ENCODE measurements at places on chromosomes 6 and 20.

DNA sequence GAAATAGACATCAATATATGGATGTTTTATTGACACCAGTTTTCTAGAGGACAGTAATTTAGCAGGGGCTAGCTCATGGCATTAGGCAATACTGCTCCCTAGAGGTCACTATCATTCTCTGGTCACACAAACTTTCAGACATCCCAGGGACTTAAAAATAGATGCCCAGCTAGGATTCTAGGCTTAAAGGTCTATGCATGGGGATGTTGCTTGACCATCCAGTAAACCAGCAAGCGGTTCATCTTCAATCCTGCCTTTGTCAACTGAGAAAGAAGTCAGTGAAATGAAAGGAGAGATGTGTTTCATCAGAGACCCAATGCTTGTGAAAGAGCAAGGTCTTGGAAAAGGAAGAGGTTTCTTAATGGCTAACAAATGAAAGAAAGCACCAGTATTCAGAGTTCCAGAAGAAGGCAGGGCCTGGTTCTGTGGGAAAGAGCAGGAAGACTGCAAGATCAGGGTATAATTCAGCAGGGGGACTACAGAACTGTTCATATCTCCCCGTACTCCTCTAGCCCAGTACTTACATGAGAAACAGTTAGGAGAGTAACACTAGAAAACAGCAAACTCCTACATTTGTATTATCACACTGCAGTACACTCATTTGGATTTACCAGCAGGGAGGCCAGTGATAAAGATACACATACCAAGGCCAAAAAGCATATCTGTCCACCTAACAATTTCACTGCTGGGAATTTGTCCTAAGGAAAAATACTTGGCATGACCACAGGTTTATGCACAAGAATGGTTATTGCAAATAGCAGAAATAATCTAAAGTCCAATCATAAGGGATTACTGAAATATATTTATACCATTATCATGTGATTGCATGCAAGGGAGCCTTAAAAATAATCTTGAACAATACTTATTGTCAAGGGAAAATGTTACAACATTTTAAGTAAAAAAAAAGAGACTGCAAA is 151.4 kb upstream of the LAMA2 start:
- DNase-seq = peak; percentile 15

- DNase-seq = no peak
Measured at GRCh38 chr20:37988306-37988954, 44.8 kb downstream of the TTI1 start.

GRCh38 chr6:75349262-75349984 is 64.8 kb upstream of the TMEM30A start:
- no peak for DNase-seq

GRCh38 chr6:28522594-28523240 is 3.0 kb upstream of the GPX5 start:
- DNase-seq = no peak

DNA sequence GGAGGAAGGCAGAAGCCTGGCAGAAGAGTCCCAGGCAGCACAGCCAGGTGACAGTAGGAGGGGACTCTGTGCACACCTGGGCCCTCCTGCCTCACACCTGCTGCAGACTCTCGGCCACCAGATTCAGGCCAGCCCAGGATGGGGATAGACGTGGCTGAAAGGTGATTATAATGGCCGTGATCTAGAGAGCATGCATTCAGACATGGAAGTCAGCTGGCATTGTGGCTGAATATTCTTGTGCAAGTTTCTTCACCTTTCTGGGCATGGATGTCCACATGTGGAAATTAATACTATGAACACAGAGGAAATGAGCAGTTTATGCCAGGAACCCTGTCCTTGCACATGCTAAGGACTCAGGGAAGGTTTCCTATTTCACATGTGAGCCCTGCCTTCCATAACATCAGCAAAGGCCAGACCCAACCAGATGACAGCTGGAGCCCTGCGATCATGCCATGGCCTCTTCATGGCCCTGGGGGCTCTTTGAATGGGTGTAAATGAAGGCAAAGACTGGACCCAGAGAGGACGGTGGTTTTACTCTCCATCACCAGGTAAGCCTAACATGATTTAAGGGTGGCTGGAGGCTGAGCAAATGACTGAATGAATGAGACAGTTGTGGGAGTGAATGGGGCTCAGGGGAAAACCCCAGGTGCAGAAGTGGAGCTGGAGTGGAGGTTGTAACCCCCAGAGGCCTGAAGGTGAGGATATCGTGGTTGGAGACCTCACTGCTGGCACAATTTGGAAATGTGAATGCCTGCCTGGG is 2.7 kb upstream of the RAET1L start:
- no peak for DNase-seq

GRCh38 chr20:58328836-58329235 is 19.3 kb downstream of the RAB22A start:
- no peak for DNase-seq

- DNase-seq = no peak
Measured at GRCh38 chr6:134954272-134955000, 4.5 kb upstream of the ALDH8A1 start.

- DNase-seq = no peak
Measured at GRCh38 chr6:152716322-152716721, 18.6 kb downstream of the MYCT1 start.

DNA sequence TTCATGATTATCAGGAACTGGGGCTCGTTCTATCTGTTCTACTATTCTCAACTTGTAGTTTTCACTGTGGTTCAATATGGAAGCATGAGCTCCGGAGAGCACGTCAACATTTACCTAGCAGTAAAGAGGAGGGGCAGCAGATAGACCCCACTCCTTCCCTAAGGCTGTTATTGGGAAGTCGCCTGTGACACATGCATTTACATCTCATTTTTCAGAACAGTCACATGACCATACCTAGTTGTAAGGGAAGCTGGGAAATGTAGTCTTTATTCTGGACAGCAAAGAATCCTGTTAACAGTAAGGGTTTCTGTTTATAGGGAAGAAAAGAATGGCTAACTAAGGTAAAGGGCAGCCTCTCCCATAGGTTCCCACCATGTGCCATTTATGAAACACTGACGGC is 158.3 kb downstream of the ZFP64 start:
- no peak for DNase-seq

GRCh38 chr6:90874931-90875330 is 288.1 kb upstream of the MAP3K7 start:
- no peak for DNase-seq

DNA sequence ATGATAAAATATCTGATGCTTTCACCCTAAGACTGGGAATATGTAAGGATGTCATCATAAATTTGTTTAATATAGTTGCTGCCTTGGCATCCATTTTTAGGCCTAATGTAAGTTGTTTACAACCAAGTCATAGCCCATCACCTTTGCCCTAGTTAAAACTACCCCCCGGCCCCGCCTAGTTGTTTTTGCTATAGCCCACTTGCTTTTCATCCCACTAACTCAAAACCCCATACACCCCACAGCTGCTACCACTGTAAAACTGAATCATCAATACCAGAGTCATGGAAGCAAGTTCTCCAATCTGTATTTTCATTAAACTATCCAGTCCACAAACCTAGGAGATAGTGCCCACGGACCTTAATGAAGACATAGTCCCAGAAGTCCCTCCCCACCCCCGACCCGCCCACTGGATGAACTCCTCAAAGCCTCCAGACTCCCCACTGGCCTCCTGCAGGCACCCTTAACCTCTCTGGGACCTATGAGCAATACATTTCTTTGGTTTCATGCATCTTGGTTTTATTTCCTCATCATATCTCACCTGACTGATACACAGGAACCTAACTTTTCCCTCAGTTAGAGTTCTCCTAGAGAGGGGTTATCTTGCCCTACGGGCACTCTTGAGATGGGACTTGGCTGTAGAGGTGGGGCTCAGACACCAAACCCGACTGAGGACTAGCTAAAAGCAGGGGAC is 12.5 kb upstream of the ZDHHC14 start:
- no peak for DNase-seq

DNA sequence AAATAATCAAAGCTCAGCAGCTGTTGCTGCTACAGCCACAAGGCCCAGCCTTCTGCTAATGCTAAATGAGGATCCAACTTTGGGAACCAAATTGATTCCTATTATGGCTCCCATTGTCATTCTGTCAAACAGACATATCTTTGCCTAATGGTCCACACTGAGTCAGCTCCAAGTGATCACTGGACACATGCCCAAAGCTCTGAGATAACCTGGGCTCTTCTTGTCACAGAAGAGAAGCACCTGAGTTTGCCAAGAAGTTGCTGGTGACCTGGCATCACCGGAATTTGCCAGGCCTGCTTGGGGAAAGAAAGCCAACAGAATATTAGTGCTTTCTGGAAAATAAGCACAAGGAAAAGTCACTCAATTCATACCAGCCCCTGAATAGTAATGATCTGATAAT is 5.8 kb downstream of the TNFRSF21 start:
- DNase-seq = no peak

GRCh38 chr20:18056174-18057100 is 1.3 kb downstream of the OVOL2 start:
- DNase-seq = no peak

GRCh38 chr6:32991972-32992371 is 17.4 kb downstream of the HLA-DOA start:
- no peak for DNase-seq

DNA sequence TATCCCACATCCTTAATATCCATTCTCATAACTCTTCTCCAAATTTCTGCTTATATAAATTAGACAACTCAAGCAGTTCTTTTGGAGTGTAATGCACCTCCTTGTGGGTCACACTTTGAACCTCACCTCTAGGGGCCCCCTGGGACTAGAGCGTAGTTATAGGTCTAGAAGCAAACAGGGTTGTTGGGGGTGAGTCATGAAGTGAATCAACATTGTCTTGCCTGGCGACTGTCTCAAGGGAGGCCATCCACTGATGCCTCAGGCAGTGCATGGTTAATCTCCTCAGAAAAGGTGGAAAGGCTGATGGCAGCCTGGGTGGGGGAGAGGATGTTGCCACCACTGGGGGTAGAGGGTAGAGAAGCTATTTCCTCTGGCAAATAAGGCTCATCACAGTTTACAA is 129.1 kb downstream of the TNFRSF21 start:
- DNase-seq = peak; percentile 57

- no peak for DNase-seq
Measured at GRCh38 chr6:33633084-33633461, 12.0 kb downstream of the ITPR3 start.

DNA sequence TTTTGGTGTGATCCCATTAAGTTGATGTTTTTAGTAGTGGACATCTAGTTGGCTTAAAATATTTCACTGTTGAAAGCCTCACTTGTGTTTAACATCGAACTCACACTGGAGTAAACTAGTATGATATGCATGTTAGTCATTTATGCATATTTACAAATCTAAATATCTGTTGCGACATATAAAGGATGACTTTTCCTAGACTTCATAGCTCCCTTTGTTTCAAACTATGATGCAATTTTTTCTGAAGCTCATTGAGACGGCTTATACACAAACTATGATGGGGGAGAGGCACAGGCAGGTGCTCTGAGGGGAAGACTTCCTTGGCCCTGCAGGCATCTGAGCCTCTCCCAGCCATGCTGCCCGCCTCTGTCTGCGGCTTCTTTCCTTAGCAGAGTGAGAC is 11.8 kb upstream of the FOXC1 start:
- no peak for DNase-seq

GRCh38 chr6:17393892-17394631 is 667 bp downstream of the CAP2 start:
- no peak for DNase-seq

GRCh38 chr6:63246581-63246980 is 35.3 kb downstream of the FKBP1C start:
- DNase-seq = no peak

- DNase-seq = no peak
Measured at GRCh38 chr6:167350275-167350696, 25.4 kb downstream of the TTLL2 start.

DNA sequence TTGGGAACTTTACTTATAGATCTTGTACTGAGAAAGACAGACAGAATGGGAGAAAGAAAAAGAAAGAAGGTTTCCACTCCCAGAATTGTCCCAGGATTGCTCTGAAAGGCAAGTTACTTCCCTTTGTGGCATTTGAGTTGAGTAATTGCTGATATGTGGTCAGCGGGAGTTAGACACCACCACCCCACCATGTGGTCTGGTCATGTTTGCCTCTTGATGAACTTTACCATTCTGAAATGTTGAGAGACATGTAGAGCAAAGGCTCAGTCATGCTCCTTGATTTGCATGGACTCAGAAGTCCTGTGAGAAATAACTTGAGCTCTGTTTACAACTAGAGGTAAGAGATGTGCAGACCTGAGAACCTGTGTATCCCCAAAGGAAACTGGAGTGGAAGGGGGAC is 17.1 kb downstream of the TCF21 start:
- DNase-seq = no peak

GRCh38 chr20:51286758-51287157 is 255.8 kb downstream of the NFATC2 start:
- DNase-seq = no peak

DNA sequence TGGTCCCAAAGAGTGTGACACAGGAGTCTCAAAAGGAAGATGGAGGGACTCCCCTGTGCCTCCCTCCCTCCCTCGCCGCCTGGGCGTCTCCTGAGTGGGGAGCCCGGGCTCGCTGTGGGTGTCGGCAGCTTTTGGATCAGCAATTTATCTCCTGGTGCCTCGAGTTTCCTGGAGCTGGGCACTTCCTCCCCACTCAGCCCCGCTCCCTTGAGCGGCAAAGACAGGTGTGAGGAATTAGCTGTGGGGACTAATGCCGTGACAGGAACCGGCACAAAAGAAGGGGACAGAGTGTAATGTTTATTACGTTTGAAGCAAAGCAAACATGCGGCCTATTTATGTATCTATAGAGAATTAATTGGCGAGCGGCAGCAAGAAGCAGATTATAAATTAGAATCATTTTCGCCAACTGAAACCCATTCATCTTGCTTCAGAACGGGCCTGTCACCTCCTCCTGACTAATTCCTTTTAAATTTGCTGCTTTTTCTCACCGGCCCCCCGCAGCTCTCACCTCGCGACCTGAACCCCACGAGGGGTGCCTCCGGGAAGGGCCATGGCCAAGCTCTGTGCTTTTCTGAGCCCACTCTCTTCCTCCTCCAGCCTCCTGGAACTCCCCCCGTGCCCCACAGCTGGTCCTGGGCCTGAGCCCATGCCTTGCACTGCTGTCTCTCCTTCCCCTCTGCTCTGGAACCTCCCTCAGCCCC is 8.8 kb upstream of the CDH22 start:
- DNase-seq = no peak

DNA sequence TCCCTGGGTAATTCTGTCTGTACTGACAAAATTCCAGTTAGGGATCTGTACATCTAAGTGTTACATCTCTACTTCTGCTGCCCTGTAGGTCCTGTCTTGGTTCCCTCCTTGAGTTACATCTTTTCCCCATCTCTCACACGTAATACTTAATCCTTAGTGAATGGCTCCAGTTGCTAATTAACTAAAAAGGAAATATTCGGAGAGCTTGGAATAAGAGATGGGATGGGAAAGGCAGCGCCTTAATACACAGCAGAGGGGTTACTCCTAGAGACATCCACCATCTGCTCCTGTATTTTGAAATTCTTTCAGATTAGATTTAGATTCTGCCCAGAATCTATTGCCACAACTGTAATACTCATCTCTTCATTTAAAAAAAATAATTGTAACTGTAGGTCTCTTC is 384.0 kb downstream of the SAMD5 start:
- no peak for DNase-seq

- DNase-seq = no peak
Measured at GRCh38 chr6:124433387-124434160, 528.7 kb upstream of the RNF217 start.

- no peak for DNase-seq
Measured at GRCh38 chr6:29982097-29982496, 39.8 kb downstream of the HLA-A start.

- DNase-seq = no peak
Measured at GRCh38 chr6:44629636-44630035, 242.1 kb downstream of the CDC5L start.

- DNase-seq = no peak
Measured at GRCh38 chr6:63802606-63803206, 167.1 kb downstream of the PHF3 start.
